NCI-H2171 (cell line): ENCODE measurements at places on chromosomes 2 and 18.

- no peak for DNase-seq
These were observed 8.4 kb downstream of the FLACC1 start for GRCh38 chr2:201348758-201349157.

DNA sequence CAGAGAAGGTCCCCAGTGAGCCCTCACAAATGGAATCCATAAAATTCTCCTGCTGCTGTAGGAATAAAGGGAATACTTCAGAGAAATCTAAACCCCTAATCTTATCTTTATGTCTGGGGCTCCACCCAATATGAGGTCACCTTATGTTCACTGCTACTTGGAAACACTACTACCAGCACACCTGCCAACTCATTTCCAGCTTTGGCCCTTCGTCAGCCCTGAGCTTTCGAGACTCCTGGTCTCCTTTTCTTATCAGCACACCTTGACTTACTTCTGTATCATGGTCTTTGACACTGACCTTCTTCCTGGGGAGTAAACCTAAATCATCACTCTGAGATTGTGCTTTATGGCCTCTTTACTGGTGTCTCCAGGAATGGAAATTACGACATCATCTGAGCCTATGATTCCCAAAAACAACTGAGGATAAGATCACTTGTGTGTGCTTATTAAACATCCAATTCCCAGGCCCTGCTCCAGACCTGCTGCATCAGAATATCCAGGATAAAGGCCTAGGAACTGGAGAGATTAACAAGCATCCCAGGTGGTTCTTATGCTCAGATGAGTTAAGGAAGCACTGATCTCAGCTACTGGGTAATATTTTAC is 22.2 kb upstream of the ASNSD1 start:
- DNase-seq = no peak

DNA sequence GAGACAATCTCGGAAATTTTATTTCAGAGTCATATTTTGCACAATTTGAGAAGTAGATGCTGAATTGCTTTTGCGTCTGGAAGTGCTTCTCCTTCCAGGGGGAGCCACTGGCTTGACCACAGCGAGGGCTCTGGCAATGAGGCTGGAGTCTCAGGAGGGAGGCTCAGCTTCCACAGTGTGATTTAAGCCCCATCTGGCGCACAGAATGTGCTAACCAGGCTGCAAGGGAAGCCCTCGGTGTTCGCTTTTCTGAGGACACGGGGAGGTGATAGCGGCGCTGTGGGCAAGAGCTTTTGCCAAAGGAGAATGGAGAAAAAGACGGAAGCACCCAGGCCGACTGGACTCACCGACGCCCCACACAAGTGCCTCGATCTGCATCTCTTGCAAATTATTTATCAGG is 52.4 kb downstream of the ADI1 start:
- no peak for DNase-seq

- no peak for DNase-seq
These were observed 31.0 kb downstream of the NAT8 start for GRCh38 chr2:73611193-73611592.

GRCh38 chr2:224959556-224959955 is 82.7 kb downstream of the DOCK10 start:
- no peak for DNase-seq

DNA sequence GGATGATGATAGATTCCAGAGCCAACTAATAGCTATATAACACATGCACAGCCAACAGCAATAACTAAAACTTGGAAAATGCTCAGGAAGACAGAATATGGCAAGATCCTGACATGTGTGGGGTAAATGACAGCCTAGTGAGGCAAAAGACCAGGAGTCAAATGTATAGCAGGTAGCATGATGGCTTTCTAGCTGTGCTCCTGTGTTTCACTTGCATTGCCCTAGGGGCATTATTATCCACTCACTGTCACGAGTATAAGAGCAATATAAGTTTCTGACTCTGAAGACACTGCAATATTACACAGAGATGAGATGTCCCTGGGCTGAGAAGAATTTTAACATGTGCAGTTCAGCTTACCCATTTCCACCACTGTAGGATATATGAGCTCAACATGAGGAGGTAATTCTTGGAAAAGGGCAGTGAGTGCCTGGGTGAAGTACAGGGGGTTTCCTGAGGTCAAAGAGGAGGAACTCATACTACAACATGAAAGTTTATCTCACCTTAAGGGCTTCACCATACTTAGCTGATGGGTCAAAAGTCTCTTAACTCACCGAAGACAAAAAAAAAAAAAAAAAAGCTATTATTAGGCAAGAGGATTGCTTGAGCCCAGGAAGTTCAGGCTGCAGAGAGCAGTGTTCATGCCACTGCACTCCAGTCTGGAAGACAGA is 1385.6 kb upstream of the SLC39A10 start:
- no peak for DNase-seq

DNA sequence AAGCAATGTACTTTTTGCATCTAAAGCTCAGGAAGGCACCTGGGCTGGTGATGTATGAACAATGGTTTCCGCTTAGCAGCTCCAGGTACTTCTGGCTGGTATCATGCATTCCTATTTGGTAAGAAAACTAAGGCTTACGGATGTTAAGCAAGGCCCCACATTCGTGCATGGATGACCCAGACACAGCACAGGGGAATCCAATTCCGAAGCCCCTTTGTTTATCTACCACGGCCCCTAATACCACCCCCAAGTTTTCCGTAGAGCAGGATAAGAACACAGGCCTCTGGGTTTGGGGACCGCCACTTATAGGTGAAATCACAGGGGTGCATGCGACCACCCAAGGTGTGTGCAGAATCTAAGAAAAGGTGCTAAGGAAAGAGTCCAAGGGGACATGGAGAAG is 192.1 kb upstream of the ID2 start:
- no peak for DNase-seq

- DNase-seq = peak; percentile 12
These were observed 25.9 kb upstream of the IMPA2 start for GRCh38 chr18:11955239-11956029.

DNA sequence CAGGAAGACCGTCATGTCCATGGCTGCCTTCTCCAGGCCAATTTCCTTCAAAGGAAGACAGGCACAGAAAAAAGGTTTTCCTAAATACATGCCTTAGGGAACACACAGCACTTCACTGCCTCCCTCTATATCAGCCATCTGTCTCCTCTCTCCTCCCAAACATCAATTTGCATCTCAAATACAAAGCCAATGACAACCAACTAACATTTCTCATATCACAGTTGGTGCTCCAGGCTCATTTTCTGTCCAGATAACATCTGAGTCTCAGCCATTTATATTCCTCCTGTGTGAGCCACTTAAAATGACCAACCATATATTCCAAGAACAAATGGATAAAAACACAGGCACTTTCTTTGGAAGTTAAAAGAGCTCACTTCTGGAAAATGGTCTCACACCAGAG is 62.5 kb upstream of the ACAA2 start:
- peak; percentile 34 for DNase-seq

- DNase-seq = no peak
These were observed 122.6 kb upstream of the STK17B start for GRCh38 chr2:196293751-196294515.

DNA sequence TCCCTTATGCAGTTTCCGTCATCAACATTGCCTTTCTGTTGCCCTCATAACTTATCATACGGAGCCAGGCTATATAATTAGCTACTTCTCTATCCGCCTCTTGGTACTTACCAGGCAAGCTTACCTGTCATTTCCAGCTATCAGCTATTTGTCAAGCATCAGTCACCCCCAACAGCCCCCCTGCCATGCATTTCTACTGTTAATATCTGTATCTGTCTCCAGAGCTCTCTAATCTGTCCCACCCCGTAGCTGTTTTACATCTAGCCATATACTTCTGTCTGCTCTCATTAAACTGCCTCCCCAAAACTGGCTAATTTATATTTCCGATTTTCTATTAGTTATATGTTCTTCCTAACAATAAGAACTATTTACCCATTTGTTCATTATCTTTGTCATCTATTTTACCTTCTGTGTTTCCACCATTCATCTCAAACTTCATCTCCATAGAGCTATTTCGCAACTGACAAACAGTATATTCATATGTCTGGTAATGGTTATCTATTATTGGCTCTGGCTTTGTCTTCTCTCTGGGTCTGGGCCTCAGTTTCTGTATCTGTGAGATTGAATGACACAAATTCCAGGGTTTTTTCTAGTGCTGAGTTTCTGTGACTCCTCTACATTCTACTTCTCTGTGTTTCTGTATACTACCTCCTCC is 9.6 kb downstream of the EMX1 start:
- no peak for DNase-seq

DNA sequence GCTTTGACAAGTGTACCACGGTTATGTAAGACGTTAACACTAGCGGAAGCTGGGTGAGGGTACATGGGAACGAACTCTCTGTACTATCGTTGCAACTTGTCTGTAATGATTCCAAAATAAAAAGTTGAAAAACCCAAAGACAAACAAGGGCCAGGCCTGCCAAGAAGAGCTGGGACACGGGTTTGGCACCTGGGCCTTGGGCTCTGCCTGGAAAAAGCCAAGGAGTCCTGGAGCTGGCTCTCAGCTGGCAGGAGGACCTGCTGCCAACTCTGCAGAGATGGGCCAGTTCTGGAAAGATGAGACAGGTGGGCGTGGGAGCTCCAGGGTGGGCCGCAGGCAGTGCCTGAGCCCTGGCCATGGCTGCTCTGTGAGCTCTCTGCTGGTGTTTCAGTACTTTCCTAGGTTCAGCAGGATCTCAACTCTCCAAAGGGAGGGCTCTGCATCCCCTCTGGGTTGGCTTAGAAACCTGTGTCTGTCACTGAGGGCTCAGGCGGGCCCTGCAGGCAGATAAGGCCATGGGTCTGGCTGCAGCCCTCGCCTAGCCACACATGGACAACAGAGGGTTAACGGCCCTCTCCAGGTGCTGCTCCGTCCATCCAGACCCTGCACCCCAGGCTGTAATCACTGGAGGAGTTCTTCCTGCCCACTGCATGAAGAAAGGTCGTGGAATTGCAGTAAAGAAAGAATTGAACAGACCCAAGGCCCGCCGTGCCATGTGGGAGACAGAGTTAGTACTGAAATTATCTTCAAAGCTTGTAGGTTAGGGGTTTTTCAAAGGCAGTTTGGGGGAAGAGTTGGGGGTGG is 89.9 kb downstream of the RHOB start:
- DNase-seq = no peak

DNA sequence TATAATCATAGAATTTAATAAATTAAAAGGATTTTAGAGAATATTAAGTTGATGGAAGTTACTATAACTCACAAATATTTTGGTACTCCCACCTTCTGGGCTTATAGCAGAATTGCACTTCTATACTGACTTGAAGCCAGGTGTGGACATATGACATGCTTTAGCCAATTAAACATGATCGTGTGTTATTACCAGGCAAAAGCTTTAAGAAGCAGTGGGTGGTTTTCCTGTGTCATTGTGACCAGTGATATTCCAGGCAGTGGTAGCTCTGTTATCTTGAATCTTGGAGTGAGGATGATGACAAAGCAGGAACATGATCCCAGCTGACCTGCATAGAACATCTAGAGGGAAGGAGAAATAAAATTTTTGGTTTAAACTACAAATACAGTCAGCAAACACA is 370.9 kb upstream of the ZEB2 start:
- DNase-seq = no peak

- no peak for DNase-seq
These were observed 44.0 kb upstream of the XPO1 start for GRCh38 chr2:61582165-61582564.

DNA sequence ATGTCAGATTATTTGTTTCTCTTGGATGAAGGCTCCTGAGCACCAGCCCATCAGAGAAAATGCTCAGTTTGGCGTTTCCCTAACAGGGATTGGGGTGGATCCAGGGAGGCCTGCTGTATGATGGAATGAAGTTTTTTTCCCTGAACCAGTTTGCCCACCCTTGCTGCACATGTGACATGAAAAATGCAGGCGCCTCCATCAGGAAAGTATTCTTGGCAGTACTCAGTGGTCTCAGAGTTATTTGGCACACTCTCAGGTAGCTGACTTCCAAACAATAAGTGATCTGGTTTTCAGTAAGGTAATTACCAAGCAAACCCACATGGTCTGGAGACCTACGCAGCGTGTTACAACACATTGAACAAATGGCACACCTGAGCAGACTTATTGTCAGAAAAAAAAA is 254.9 kb downstream of the PAX3 start:
- DNase-seq = no peak

- no peak for DNase-seq
These were observed 5.8 kb upstream of the OSBPL6 start for GRCh38 chr2:178188466-178188865.

GRCh38 chr18:61898640-61899101 is 5.9 kb upstream of the RNF152 start:
- no peak for DNase-seq

DNA sequence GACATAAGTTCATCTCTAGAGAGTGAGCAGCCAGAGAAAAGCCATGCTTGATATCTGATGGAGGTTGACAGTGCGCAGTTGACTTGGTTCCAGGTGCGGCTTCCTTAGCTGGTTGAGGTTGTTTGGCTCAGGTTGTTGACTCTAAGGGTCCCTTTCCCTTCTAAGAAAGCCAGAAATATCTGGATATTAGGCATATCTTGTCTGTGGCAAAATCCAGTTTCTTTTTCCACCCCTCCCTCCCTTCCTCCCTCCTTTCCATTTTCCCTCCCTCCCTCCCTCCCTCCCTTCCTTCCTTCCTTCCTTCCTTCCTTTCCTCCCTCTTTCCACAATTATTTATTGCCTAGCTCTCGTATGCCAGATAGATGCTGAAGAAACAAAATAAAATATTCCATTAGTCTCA is 82.6 kb upstream of the TNP1 start:
- no peak for DNase-seq

DNA sequence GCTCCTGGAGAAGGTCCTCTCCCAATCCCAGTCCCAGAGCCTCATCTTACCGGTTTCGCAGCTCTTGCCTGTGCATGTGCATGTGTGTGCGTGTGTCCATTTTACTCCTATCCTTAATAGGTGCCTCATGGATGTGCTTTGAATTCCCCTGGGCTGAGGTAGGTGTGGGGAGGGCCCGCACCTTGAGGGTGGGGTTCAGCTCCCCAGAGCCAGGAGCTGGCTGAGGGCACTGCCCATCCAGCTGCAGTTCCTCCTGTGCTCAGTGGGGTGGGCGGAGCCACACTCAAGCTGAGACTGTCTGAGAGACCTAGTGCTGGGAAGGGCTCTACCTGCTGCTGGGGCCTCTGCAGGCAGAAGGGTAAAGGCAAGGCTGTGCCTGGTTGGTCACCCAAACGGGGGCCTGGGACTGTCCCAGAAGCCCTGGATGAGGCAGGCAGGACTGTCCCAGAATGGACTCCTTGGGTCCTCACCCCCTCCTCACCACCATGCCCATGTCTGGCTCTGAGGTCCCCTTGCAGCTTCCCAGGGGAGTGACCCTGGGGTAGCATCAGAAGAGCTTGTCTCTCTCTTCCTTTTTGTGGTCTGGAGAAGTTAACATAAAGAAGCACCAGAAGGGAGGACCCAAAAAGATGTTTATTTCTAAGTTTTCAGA is 8.9 kb downstream of the GDF7 start:
- no peak for DNase-seq
